Ovary (tissue), 10 donors: ENCODE measurements at places on chromosomes 13 and 19. TPM values are rescaled to one million over a fixed set of nuclear protein-coding genes. Genes with fewer than 3 reads are reported as not detected.

DNA sequence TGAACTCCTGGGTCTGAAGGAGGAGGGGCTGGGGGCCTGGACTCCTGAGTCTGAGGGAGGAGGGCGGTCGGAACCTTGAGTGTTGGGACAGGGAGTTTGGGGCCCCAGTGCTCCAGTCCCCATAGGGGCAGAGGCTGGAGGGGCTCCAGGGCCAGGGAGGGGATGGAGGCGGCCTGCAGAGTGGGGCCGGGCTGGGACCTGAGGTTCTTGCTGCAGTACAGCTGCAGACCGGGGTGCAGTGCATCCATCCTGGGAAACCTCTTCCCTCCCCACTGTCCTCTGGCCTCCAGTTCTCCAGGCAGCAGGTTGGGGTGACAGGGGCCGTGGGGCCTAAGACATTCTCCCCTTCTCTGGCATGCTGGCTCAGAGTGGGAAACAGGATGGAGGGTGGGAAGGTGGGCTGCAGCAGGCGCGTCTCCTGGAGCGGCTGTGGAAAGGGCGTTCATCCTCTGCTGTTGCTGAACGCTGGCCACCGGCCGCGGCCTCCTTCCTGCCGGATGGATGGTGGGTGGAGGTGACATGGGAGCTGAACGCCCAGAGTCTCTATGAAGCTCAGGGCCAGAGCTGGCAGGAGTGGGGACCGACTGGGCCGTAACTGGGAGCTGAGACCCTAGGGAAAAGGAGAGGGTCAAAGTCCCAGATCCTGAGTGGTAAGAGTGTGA lies 1.6 kb downstream of the BRSK1 start:
- no peak for DNase-seq
- H3K27ac ChIP-seq: no peak overlapping the region
- H3K4me1 ChIP-seq: peaks cover 2% of the 10 kb centered on the region
- no peaks in the 10 kb centered on the region for H3K36me3 ChIP-seq

GNA15 gene
- 1.2 TPM for total RNA-seq

DNA sequence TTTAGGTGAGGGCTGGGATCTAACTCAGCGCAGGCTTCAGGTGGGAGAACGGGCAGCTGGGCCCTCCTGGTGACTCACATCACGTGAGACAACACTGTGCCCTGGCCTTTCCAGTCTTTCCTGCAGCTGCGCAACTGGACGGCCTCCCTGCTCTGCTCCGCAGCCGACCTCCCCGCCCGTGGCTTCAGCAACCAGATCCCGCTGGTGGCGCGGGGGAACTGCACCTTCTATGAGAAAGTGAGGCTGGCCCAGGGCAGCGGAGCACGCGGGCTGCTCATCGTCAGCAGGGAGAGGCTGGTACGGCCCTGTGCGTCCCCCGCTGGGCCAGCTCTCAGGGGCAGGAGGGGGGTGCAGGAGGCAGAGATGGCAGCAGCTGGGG lies 8.8 kb downstream of the SPPL2B start:
- DNase-seq: peak; percentile 60
- no peaks in the 10 kb centered on the region for H3K27me3 ChIP-seq
- H3K4me1 ChIP-seq: peaks cover 4% of the 10 kb centered on the region
- H3K4me3 ChIP-seq: no peak overlapping the region

- no peaks in the 10 kb centered on the region for H3K27me3 ChIP-seq
- H3K36me3 ChIP-seq: no peaks in the 10 kb centered on the region
- peaks cover 1% of the 10 kb centered on the region for H3K4me1 ChIP-seq
- H3K4me3 ChIP-seq: no peak overlapping the region
- no peak overlapping the region for H3K27ac ChIP-seq
These were observed 25.3 kb upstream of the MAB21L1 start for GRCh38 chr13:35501661-35502235.
